Cardiac fibroblast (primary cell): ENCODE measurements at places on chromosomes 7 and 10.

GRCh38 chr7:105935250-105935649 is 27.8 kb upstream of the CDHR3 start:
- DNase-seq, result no peak

- no peak for DNase-seq
Observed at GRCh38 chr10:133295426-133296320, 13.0 kb downstream of the TUBGCP2 start.

GRCh38 chr7:55024776-55025175 is 6.0 kb downstream of the EGFR start:
- peak; percentile 52 for DNase-seq

- DNase-seq, result no peak
Observed at GRCh38 chr10:24172909-24173308, 36.0 kb upstream of the KIAA1217 start.

DNA sequence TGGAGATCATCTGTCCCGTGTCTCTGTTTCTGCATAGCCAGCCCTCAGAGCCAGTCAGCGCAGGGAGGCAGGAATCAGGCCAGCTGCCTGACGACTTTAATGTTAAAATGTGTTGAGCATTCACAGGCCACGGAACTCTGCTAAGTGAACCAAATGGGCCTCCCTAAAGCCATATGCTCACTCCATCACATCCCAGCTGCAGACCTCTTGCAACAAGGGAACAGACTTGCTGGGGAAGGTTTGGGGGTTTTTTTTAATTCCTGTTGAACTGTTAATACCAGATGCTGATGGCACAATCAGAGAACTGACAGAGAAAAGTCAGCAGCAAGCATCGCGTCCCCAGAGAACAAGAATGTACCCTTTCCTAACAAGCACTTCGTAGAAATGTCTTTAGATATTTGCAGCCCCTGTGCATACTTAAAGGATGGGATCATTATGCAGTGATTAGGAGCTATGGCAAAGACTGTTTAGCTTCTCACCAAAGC is 900.4 kb upstream of the AUTS2 start:
- DNase-seq, result peak; percentile 31

DNA sequence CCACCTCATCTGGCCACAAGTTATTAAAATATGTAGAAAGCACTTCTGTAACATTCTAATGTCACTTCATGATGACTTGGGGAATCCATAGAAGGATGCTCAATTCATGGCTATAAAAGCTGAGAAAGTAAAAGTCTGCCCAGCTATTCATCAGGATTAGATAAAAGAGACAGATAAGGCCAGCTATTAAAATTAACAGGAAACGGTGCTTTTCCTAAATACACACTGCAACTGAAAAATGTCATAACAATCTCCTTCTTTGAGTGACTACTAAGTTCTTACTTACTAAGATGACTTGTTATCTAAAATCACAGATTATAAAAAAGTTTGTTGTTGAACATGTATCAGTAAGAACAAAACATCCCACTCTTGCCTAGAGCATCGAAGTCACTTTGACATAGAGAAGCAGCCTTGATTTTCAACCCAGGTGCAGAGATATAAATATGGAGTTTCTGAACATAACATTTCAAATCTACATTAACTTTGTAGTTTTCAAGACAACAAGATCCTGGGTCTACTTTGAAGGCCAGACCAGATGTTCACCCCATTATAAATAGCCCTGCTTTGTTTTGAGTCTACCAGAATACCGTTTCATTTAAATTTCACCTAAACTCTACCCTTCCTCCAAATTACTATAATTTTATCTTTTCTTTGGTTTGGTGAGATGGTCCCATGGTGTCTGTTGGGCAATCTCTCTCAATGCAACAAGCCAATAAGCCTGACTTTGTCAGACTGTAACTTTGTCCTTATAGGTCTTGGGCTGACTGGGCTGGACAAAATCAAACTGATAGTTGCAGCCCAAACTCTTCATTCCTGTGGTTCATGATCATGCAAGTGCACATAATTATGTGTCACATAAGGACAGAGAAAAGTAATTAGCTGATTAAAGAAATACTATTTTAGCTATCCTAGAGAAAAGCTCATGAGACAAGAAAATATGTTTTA is 24.0 kb downstream of the HYCC1 start:
- DNase-seq, result no peak

DNA sequence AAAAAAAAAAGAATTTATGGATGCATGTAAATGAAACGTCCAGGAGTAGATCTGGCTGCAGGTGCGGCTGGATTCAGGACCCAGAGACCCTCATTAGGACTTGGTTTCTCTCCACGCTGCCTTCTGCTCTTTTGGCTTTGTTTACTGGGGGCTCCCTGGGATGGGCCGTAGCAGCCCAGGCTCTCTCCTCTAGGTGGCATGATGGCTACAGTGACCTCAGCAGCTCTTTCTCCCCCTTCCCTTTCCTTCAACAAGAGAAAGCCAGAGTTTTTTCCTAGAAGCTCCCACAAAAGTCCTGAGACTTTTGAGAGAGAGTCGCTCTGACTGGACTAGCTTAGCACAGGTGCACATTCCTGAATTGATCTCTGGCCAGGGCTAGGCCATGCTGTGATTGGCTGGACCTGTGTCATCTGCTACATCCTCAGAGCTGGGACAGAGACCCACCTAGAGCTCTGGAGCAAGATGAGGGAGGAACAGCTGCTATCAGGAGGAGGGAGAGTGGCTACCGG is 67.8 kb upstream of the PDCD4 start:
- DNase-seq, result peak; percentile 69

DNA sequence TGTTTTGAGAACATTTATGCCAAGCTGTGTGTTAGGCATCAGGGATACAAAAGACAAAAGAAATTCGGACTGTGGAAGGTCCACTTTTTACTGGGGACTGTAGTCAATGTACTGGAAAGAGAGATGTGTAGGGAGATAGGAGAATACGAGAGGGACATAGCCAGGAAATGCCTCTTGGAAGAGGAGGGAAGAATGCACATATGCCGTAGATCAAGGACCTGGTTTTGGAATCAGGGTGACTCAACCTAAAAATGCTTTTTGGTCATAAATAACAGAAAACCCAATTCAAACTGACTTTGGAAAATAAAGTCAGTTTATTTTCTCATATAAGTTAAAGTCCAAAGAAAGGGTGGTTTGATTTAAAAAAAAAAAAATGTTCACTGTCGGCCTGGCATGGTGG is 140.3 kb upstream of the TCF7L2 start:
- DNase-seq, result no peak

DNA sequence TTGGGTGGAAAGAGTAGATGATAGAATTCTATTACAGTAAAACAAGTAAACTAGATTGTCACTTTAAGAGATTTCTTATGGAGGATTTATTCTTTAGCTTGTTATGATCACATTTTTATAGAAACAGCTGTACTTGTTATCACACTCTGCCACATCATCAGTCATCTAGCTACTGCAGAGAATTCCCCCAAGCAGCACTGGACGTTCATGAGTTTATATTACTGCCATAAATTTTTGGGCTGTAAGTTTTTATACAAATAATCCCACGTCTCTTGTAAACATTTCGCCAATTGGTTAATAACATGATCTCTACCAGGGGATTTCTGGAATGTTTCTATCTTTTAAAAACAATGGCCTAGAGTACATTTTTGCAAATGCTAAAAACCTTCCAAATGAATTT is 238.8 kb downstream of the POLR1F start:
- DNase-seq, result peak; percentile 14

GRCh38 chr10:62742536-62743061 is 61.9 kb upstream of the ADO start:
- peak; percentile 21 for DNase-seq

- peak; percentile 38 for DNase-seq
Observed at GRCh38 chr10:44689368-44689767, 221.8 kb upstream of the TMEM72 start.

- DNase-seq, result no peak
Observed at GRCh38 chr10:62503872-62504271, 129.7 kb downstream of the ZNF365 start.

- DNase-seq, result peak; percentile 49
Observed at GRCh38 chr10:21427804-21428481, 97.5 kb downstream of the SKIDA1 start.

DNA sequence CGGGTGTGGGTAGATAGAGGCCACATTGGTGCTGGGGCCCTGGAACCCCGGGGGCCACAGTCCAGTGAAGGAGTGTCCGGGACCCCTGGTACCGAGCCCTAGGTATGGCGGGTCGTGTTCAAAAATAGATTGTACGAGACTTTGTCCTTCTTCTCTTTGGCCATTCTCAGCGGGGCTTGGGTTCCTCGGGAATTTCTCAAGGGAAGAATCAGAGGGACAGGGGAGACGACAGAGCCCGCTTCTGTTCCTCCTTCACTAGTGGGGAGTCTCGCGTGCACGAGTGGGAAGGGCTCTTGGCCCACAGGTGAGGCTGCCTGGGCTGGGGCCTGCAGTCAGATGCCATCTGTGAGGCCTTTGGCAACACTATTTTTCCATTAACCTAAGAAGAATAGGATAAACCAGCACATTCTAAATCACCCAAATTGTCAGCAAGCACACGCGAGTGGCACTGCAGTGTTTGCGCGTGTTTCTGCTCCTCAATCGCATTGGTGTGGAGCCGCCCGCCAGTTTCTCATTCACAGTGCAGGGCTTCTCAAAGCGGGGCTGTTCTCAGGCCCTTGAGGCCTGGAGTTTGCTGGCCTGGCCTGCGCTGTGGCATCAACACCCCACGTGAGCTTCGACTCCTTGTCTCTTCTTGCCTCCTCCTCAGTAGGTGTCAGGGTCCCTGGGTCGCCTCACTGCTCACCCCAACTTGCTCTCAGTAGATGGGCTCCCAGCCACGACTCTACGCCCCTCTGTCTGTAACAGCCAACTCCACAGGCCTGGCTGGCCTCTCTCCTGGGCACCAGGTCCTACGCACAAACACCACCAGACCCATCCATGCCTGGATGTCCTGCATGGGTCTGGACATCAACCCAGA is 187.6 kb upstream of the SHH start:
- DNase-seq, result no peak

- DNase-seq, result no peak
Observed at GRCh38 chr10:56551037-56551436, 190.0 kb upstream of the ZWINT start.

DNA sequence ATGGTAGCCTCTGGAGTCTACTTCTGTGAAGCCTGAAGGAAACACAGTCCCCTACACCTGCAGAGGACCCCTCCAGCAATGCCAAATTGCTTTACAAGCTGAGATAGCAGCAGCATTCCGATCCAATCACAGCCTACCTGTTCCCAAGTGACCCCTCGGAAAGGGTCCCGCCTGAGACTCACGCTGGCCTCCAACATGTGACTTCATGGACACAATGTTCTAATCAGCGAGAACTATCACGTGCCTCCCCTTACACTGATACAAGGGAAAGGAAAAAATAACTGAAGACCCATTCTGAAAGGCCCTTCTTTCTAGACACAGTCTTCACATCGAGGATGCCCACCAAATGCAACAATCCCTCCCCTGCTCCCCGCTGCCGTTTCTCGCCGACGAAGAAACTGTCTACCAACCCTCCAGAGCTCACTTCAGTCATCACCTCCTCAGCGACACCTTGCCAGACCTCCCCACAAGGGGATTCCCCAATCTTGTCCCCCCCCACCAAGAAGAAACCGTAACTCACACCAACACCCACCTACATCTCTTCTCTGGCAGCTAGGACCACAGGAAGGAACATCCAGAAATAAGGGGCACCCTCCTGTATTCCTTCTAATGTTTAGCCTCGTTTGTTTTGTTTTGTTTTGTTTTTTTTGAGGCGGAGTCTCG is 1.8 kb downstream of the SNX8 start:
- DNase-seq, result no peak

DNA sequence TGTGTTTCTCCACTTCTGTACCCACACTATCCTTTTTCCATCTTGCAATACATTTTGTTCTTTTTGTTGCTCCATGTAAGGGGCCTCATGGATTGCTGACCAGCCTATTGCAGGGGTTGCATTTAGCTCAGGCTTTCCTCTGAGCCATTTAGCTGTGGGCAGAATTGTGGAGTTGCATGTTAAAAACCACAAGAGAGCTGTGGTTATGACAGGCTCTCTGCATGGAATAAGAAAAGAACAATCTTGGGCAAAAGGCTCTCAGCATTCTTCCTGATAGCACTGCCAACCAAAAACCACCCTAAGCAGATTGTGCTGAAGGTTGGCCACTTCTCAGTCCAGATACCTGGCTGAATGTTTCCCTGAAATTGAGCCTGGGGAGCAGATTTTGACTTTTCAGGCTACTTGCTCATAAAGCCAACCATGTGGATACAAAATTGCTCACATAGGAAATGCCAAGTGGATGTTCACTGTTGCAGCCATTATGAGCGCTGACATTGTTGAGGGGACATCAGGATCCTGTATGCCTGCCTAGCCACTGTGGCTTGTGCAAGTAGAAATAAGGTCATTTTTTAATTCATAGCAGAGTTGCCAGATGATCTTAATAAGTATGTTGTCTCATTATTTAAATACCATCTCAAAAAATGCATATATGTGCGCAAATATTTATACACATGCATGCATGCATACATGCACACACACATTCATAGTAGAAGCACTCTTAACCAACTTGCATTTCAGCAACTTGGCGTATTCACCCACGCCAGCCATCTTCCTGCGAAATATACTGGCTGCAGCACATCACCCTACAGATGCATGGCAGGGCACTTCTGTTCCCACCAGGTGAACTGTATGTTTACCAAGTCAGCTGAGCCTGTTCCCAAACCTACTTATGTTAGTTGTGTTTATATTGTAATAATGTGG is 695.4 kb downstream of the LRMDA start:
- DNase-seq, result peak; percentile 33

DNA sequence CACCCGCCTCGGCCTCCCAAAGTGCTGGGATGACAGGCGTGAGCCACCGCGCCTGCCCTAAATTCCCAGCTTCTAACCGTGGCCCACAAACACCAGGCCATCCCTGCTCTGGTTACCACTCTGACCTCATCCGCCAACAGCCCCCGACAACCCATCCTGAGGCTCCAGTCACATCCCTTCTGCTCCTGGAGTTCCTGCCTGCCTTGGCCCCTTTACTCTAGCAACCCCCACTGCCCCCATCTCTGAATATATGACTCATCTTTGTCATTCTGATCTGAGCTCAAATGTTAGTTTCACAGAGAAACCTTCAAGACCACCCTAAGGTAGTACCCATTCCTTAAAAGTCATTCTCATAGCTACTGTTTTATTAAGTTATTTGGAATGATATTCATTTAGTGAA is 26.6 kb downstream of the RHEB start:
- no peak for DNase-seq

GRCh38 chr10:117761695-117762094 is 219.1 kb downstream of the EMX2 start:
- DNase-seq, result no peak

DNA sequence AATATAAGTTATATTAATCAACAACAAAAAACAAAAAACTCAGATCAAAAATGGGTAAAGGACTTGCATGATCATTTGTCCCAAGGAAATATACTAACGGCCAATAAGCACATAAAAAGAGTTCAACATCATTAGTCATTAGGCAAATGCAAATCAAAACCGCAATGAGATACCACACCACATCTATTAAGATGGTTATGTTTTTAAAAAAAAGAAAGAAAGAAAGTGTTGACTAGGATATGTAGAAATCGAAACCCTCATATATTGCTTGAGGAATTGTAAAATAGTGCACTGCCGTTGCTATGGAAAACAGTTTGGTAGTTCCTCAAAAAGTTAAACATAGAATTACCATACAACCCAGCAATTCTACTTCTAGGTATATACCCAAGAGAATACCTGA is 39.4 kb upstream of the CTNNA3 start:
- DNase-seq, result no peak

- DNase-seq, result no peak
Observed at GRCh38 chr10:21593986-21594385, 60.0 kb downstream of the MLLT10 start.
